ENCODE measurements at places on chromosomes 4 and X.

DNA sequence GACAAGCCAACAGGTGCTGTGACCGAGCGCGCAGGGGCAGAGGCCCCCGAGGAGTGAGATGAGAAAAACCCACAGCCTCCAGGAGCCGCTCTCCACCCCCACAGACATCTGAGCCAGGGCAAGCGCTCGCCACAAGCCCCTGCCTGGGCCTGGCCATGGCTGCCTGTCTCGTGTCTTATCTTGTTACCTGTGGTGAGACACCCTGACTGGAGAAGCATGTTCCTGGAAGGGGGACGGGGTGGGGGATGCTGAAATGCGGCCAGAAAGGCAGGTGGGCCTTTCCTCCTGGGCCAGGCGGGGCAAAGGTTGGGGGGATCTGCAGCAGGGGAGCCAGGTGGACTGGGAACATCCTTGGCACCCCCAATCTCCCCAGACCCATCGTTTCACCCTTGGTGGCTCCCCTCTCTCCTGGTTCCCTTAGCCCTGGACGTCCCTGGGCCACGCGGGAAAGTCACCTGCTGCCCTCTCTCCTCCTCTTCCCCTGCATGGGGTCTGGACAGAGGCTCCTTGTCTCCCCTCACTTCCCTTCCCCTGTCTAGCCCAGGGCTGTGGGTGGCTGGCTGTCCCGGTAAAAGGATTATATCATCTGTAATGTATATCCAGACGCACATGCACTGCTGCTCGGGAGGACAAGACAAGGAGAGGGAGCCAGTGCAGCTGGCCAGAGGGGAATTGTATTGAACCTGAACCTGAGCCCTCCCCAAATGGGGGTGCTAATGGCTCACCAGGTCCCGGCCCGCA is 8.4 kb upstream of the DUSP9 start:
- DNase-seq = no peak

GRCh38 chr4:26300314-26301307 is 20.2 kb upstream of the RBPJ start:
- no peak for DNase-seq

DNA sequence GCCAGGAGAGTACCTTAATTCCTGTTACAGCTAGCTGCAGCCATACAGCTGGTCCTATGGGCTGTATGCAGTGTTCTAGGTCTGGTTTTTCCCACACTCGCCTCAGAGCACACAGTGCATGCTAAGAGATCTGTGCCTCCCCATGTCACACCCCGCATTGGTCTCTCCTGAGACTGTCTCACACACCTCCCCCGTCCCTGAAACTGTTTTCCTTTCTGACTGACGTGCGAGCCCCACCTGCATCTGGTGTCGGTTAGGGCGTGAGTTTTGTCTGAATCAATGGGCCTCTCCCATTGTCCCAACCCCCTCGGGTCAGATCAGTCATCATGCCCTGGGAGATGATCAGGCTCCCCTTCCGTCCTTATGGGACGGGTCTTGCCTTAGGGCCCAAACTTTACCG is 3.4 kb upstream of the UGT8 start:
- no peak for DNase-seq

GRCh38 chr4:76977736-76978350 is 28.3 kb downstream of the SEPTIN11 start:
- no peak for DNase-seq

- no peak for DNase-seq
Measured at GRCh38 chrX:9882669-9883446, 84.3 kb upstream of the CLDN34 start.

DNA sequence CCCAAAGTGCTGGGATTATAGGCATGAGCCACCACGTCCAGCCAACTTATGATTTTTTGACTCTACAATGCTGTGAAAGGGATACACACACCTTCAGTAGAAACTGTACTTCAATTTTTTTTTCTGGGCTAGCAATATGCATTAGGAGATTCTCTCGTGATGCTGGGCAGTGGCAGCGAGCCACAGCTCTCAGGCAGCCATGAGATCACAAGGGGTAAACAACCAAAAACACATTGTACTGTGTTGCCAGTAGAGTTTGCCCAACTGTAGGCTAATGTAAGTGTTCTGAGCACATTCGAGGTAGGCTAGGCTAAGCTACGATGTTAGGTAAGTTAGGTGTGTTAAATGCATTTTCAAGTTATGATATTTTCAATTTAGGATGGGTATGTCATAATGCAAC is 25.7 kb downstream of the RAB33A start:
- no peak for DNase-seq

GRCh38 chrX:132763528-132763927 is 194.9 kb downstream of the HS6ST2 start:
- no peak for DNase-seq

GRCh38 chr4:110769578-110769977 is 146.7 kb upstream of the PITX2 start:
- no peak for DNase-seq

DNA sequence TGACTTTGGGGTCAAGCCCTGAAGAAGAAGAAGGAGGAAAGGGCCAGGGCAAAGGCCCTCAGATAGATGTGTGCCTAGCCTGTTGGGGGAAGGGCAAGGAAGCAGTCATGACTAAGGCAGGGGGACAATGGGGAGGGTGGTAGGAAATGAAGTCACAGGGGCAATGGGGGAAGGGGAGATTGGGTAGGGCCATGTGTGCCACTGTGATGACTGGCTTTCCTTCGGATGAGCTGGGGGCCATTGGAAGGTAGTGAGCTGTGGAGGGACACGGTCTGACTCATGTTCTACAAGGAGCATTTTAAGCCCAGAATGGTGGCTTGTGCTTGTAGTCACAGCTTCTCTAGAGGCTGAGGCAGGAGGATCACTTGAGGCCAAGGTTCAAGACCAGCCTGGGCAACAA is 642.0 kb downstream of the MID1IP1 start:
- no peak for DNase-seq

DNA sequence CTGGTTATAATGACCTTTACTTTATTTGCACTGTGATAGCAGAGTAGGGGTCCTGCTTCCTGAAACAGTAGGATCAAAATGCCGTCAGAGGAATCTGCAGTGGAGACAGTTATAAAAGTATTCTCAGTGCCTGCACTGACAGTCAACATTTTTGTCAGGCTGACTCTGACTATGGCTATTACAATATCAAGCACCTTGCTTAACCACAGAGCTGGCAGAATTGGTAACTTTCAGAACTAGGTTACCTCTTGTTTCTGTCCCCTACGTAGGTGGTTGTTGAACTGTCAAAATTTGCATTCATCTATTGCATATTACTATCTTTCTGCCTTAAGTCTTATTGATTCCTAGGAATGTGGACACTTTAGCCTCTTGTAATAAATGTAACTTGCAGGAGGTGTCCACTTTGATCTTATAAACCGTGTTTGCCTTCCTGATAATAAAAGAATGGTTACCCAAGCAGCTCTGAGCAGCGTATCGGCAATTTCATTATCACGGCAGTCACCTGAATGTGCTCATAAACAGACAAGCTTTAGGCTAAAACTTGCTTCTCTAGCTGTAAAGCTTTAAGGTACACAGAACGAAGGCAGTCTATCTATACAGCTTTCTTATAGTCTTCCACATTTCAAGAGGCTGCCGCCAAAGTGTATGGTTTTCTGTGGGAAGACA is 353.0 kb upstream of the GALNT7 start:
- no peak for DNase-seq

- no peak for DNase-seq
Measured at GRCh38 chr4:16608123-16608522, 290.3 kb downstream of the LDB2 start.

DNA sequence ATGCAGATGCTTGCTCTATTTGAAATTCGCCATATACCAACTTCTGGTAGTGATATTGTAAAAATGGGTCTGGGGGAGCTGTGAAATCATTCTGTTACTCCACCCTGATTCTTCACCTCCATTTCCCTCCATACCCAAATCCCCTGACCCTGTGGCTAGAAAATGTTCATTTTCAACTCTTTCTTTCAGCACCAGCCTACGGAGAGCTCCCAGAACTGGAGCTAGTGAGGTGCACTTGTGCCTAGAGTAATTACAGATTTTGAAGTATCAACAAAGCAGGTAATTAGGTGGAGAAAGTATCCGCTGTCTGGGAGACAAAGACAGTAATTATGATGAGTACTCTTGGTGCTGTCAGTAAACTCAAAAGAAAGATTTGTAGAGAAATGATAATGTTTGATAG is 8.1 kb downstream of the ARHGAP36 start:
- no peak for DNase-seq

DNA sequence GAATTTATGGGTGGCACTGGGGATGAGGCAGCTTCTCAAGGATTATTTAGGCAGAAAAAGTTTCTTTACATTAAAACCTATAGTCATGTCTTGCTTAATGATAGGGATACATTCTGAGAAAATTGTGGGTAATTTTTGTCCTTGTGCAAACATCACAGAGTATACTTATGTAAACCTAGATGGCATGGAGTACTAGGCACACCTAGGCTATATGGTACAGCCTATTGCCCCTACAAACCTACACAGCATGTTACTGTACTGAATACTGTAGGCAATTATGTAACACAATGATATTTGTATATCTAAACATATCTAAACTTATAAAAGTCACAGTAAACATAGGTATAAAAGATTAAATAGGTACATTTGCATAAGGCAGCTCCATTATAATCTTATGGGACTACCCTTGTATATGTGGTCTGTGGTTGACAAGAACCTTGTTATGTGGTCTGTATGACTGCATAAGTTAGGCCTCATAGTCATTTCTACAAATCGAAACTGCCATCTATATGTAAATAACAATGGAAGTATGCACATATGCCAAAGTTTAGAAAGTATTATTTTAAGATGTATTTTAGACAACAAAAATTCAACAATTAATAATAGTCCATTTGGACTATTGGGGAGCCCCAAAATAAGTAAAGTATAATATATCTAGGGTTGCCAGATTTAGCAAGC is 87.3 kb downstream of the CFAP299 start:
- no peak for DNase-seq

DNA sequence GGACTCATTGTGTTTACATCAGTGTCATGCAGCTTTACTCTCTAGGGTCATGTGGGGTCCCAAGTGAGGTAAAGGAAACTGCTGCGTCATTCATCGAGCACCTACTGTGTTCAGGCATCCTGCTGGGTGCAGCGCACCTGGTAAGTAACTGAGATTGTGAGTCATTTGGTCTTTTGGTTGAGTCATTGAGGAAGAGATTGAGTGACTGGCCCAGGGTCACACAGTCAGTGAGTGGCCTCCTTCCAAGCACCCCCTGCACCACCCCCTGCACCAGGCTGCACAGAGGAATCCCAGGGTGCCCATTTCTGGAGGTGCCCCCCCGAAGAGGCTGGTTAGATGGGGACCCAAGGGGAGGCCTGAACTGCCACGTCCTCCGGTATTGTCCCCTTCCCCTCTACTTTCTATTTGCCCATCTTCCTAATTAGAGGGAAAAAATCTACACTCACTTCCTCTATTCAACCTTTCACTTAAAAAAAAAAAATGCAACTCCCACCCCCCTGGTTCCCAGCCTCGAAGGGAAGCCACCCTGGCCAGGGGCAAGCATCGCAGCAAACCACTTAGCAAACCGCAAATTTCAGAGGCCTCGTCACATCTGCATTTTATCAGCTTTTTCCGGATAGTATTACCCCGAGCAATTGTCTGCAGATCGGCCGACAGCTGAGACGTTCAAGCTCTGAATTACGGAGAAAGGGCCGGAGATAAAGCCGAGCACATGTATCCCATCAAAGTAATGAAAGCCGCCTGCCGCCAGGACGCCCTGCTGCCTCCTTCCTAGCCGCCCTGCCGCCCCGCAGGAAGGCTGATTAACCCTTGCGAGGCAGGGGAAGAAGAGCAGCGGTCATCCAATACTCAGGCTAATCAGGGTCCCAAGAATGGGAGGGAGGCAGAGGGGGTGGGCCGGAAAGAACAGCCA is 96.3 kb upstream of the MSX1 start:
- DNase-seq = no peak

DNA sequence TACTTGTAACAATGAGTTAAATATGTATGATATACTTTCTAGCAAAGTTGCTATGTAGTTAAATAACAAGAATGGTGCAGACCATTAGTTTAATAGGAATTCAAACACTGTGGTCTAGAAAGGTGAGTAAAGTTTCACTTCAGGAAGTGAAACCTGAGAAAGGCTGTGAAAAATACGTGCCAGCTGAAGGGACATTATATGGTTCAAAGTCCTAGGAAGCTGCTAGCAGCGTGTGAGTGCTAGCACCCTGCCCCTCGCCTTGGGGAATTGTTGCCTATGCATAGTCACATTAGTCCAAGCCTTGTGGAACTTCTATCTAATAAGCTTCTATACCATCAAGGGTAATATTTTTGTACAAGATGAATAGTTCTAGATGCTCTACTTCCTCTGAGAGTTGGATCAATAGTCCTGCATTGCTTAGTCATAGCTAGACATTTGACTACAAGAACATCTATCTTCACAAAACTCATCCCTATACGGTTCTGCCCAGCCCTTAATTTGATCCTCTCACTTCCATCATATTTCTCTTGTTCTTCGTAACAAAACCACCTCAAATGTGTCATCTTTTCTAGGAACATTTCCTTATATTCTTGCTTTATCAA is 45.8 kb upstream of the ARSJ start:
- DNase-seq = no peak

DNA sequence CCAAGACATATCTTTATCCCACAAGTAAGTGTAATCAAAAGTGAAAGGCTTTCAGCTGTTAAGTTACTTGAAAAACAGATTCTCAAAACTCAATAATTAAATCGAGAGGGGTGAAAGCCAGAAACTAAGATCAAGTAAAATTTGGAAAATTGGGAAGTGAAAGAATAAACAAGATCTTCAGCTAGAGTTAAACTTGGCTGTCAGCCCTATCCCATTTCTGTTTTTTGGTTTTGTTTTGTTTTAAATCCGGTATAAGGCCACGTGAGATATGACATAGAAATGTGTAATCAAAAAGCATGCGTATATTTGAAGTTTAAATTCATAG is 856.8 kb downstream of the STIM2 start:
- DNase-seq = no peak

- DNase-seq = peak; percentile 4
Measured at GRCh38 chr4:7513671-7514070, 78.9 kb upstream of the PSAPL1 start.

- DNase-seq = no peak
Measured at GRCh38 chr4:57445686-57446085, 335.5 kb upstream of the IGFBP7 start.

GRCh38 chr4:46387956-46388355 is 2.0 kb downstream of the GABRA2 start:
- no peak for DNase-seq

GRCh38 chr4:145035494-145036136 is 62.4 kb downstream of the ANAPC10 start:
- DNase-seq = no peak

Data from AG04449 (cell line).